ENCODE measurements at places on chromosomes 16 and 17.

GRCh38 chr16:23342083-23342640 lies 40.1 kb downstream of the SCNN1B start:
- DNase-seq = no peak

- DNase-seq = no peak
Observed at GRCh38 chr16:76278980-76279379, 1.8 kb downstream of the CNTNAP4 start.

DNA sequence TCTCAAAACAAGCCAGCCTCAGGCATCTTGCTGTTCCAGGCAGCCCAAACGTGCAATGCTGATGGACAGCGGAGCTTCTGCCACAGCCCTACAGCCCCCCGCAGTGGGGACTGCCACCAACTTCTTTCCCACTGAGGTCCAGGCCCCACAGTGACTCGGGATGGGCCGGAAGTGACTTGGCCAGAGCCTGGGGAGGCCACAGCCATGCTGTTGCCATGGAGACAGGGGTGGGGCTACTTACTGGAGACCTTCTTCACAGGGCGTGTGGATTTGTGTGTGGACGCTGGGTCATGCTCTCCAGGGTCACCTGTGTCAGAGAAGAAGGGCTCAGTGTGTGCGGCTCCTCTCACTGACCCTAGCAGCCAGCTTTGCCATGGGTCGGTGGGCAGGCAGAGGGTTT lies 15.0 kb downstream of the TRIM25 start:
- DNase-seq = no peak

- DNase-seq = peak; percentile 84
Observed at GRCh38 chr16:84718-85406, 6.8 kb downstream of the MPG start.

DNA sequence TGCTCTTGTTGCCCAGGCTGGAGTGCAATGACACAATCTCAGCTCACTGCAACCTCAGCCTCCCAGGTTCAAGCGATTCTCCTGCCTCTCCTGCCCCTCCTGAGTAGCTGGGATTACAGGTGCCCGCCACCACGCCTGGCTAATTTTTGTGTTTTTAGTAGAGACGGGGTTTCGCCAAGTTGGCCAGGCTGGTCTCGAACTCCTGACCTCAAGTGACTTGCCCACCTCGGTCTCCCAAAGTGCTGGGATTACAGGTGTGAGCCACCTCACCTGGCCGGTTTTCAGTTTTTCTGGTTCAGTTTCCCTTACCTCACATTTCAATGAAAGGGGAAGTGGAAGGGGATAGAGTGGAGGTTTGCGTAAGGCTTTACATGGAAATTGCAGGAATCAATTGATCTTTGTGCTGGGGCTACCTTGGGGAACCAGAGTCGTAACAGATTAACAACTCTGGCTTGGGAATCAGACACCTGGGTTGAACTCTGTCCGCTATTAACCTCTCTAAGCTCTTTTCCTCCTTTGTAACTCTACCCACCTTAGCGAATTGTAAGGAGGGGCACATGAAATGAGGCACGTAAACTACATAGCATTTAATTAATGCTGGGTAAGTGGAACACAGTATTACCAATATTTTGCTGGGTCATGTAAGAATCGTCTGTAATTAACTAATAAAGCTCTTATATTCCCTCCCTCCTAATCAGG lies 3.2 kb downstream of the MPV17L start:
- DNase-seq = no peak

DNA sequence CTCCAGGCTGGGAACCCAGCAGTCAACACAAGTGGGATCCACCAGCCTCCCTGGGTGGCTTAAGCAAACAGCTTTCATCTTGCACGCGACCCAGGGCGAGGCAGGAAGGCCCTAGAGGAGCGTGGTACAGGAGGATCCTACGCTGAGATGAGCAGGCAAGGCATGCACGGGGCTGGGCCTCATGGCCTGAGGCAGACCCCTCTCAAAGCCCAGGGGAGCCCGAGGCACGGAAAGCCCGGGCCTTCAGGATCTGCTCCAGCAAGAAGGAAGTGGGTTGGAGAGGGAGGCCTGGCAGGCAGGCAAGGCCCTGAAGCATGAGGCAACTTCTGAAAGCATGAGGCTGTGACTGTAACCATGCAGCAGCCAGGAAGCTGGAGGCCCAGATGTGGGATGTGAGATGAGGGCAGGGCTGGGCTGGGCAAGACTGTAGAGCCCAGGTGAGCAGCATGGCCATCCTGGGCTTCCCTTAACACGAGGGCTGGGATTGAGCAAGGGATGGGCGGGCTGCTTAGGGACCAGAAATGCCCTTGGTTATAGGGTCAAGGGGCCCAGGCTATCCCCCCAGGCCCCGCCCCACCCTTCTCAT lies 338.7 kb downstream of the C16orf95 start:
- DNase-seq = no peak

GRCh38 chr17:57877803-57878377 lies 28.0 kb upstream of the MRPS23 start:
- no peak for DNase-seq

DNA sequence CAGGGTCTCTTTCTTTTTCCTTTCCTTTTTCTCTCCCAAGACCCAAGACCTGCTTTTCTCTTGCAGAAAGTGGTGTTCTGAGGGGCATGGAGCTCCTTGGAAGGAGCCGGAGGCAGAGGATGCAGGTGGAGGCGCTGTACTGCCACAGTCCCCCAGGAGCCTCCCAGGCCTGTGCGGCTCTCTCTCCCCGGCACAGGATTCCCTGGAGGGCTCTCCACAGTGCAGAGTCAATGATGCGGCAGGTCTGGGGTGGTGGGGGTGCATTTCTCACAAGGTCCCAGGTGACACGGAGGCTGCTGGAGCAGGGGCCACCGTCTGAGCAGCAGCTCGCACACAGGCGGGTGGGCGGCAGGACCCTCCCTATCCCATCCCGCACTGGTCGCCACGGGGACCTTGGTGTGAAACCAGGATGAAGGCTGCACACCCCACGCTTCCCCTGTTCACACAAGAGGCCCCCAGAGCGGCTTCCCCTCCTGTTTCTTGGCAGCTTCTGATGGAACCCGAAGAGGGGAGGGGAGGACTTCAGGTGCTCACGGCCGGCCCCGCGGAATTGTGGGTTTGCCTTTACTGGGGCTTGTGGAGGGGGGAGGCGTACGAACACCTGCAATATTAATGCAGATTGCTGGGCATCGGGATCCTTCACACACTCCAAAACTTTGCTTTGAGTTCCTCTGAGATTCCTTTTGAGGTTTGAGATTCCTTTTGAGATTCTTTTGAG lies 186.9 kb downstream of the ENGASE start:
- DNase-seq = no peak

DNA sequence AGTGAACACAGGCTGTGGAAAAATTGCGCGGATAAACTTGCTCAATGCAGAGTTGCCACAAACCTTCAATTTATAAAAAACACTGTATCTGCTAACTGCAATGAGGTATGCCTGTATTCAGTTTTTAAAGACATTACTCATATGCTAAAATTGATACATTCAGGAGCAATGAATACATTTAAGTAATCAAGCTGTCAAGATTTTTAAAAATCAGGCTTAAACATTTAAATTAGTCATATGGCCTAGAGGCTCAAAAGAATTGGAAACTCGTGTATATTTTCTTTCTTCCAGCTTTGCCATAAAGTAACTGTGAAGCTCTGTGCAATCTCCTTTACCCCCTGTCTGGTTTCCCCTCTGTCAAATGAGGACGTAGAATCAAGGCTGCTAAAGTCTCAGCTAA lies 4.1 kb downstream of the SYNRG start:
- DNase-seq = no peak

DNA sequence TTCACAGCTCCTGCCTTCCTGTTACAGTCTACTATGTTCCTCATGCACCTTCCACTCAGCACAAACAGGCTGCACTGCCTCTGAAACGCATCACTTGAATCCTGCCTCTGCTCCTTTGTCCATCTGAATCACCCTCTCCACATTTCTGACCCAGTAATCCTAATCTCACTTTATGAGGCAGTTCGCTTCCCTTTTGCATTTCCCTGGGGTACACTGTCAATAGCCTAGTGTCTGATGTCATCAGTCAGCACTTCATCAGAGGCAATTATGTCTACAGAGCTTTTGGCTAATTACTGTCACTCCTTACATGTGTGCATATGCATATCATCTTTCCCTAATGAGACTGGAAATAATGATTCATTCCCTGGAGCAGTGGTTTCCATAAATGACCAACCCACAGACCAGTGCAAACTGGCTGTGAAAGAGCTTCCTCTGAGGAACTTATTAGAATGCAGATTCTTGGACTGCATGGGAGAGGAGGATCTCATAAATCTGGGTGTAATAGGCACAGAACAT lies 23.6 kb downstream of the CA4 start:
- DNase-seq = no peak

DNA sequence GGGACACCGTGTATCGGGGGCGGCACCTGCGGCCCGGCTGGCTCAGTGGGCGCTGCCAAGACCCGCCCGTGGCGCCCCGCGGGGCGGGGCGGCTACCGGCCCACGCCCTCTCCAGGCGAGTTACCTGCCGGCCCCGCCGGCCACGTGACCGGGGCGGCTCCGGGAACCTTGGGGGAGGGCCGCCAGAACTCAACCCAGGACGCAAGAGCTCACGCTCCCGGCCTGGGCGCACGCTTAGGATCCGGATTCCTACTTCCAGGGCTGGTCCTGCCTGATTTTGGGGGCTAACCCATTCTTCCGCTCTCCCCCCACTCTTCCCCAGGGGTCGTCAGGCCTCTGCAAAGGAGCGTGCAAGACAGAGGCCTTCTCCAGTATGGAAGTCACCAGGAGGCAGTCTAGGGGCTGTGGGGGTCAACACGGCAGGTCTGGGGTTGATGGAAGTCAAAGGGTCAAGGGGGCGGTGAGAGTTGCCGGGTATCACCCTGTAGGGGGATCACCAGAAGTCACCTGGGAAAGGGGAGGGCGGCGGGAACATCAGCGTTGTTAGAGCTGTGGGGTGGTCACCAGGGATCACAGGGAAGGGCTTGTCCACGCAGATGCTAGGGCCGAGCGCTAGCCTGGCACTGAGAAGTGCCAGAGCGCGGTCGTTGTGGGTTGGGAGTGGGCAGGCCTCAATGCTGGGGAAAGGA lies 354 bp upstream of the ESRP2 start:
- DNase-seq = no peak

DNA sequence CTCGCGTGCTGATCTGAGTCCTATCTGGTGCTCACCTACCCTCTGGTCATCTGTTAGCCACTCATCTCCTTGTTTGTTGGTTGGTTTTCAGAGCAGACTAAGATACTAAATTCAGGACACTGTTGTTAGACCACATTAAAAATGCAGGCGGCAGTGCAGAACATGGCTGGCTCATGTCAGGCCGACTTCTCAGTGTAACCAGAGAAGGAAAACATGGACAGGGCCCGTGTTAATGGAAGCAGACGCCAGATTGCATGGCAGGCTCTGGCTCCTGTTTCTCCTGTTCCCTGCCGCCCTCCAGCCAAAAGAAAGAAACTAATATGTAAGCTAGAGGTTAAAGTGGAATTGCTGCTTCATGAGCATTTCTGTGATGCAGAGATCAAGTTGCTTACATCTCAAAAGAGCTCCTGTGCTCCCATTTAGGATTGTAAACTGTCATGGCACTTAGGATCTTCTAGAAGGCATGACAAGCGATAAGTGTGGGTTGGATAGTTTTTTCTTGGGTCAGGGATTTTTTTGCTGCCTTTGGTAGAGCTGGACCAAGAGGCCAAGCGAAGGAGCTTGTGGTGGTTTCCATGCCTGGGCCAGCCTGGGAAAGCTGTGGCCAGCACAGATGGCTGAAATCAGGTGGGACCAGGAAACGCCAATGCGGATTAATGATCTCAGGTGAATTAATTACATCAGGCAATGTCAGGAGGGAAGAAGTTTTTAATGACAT lies 56.1 kb downstream of the YPEL2 start:
- DNase-seq = no peak

- DNase-seq = no peak
Observed at GRCh38 chr16:11034481-11034931, 90.1 kb downstream of the CLEC16A start.

GRCh38 chr17:42704490-42704836 lies 22.1 kb downstream of the CNTNAP1 start:
- no peak for DNase-seq

- DNase-seq = no peak
Observed at GRCh38 chr17:67637901-67638641, 79.7 kb upstream of the NOL11 start.

DNA sequence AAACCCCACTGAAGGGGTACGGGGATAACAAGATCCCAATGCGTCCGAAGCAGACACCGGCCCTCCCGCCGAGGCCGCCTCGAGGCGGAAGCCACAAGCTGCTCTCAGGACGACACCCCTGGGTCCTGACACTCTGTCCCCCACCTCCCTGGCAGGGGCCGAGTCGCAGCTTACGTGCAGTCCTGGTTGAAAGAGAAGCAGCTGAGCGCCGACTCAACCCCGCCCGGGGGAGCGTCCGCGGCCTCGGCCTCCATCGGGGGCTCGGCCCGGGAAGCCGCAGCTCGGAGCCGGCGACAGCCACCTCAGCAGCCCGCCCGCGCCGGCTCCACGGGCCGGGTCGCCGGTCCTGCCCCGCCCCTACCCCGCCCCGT lies at the start of gene WIPI1:
Gene WIPI1, minus strand, starts transcription at position 329 of the 371 bp plus-strand sequence. Its CDS starts 75 bp downstream, at position 254.
- peak; percentile 51 for DNase-seq

GRCh38 chr17:17793378-17794214 lies 43.2 kb downstream of the SREBF1 start:
- no peak for DNase-seq

GRCh38 chr17:72838068-72838467 lies 254.4 kb downstream of the SLC39A11 start:
- no peak for DNase-seq

- no peak for DNase-seq
Observed at GRCh38 chr17:72432143-72432621, 311.4 kb downstream of the SOX9 start.

DNA sequence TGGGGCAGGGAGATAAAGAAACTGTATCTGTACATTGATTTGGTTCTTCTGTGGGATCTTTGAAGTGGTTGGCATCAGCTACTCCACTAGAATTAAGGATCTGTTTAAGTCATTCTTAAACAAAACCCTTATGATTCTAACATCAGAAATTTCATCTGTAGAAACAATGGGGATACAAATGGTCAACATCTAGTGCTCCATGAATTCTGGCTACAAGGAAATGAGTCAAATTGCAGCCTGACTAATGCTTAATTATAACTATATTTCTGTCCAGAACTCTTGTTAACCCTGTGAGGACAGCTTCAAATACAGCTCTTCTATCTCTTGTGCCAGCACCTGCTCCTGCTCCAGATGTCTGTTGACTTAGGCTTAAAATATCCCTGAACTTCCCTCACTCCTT lies 13.9 kb upstream of the GINS3 start:
- DNase-seq = no peak

- DNase-seq = no peak
Observed at GRCh38 chr17:42787266-42787665, 6.9 kb downstream of the WNK4 start.

DNA sequence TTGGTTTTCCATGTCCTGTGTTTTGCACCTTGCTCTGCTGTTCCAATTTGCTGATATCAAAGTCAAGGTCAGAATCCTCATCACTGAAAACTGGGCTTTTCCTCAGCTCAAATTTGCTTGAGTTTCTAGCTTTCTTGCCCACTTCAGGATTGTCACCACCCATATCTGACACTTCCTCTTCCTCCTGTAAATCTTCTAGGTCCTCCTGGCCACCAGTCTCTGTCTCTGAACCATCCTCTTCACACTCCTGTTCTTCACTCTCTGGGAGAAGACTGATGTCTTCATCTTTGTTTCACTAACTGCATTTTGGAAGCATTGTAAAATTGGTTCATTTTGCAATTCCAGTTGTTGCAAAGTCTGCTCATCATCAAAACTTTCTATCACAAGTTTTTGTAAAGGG lies 63.4 kb upstream of the RBL2 start:
- DNase-seq = no peak

GRCh38 chr17:41691031-41691777 lies 2.5 kb downstream of the EIF1 start:
- no peak for DNase-seq

GRCh38 chr16:8614435-8615029 lies 7.0 kb upstream of the METTL22 start:
- DNase-seq = no peak

Measured in activated naive CD4-positive, alpha-beta T cell treated with anti-CD3 and anti-CD28 coated beads for 36 hours (primary cell).